Hypothalamus (tissue), 51 donors: ENCODE measurements at places on chromosomes 1 and 21.

DNA sequence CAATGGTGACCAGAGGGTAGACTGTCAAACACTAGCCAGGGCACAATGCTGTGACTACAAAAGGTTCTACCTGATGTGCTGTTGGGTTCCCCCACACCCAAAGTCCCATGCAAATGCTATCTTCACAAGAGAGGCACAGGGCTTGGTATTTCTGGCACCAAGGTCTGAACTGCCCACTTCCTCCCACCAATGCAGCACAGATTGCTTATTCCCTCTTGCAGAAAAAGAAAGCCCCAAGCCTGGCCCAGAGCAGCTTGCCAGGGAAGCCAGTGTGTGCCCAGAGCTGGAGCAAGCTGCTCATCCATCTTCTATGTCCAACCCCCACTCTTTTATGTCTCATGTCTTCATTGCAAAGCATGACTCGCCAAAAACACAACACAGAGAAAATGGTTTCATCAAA, 149.4 kb upstream of the CAMK1G start:
- DNase-seq = no peak

DNA sequence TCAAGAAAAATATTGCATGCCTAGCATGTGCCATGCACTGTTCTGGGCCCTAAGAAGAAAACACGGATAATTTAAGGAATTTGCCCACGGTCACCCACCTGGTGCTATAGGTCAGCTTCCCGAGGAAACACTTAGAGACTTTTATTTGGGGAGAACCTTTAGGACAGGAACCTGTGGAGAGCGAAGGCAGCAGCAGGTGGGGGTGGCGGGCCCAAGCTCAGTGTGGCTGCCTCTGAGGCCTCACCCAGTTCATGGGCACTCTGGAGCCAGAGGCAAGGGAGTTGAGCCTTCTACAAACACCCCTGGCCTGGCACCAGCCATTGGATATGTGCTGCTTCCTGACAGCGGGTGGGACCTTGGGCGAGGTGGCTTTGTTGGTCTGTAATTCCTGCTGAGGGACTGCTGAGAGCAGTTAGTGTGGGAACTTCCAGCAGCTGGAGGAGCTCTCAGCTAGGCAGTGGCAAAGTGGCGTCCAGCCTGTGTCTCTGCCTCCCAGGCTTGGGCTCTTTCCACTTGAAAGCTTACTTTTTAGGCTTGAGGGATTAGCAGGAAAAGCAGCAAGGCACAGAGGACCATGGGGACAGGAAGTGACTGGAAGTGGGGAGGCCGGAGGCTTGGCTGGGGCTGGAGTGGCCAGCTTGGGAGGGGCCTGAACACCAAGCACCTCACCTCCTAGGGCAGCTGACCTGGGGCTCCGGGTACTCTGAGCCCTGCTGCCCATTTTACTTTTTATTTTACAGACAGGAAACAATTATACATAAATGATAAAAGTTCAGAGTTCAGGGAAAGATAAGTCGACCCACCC, 19.1 kb downstream of the MRPL37 start:
- no peak for DNase-seq

GRCh38 chr21:27647921-27648320, 681.0 kb upstream of the ADAMTS5 start:
- DNase-seq = no peak

DNA sequence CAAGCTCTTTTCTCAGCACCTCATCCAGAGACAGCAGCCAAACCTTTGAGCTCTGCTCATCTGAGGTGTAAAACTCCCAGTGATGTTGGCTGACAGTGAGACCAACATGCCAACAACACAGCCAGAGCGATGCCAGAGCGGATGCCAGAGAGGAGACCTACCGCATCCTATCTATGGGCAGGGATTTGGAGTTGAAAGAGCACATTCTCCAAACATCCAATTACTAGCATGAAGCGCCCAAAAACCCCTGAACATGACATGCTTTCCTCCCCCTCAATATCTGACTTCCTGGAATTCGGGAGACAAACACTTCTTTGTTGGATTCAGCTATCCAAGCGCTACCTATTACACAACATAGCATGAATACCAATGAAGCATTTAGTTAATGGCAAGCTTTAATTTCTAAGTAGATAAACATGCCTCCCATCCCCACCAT, 23.1 kb upstream of the PAXBP1 start:
- no peak for DNase-seq

DNA sequence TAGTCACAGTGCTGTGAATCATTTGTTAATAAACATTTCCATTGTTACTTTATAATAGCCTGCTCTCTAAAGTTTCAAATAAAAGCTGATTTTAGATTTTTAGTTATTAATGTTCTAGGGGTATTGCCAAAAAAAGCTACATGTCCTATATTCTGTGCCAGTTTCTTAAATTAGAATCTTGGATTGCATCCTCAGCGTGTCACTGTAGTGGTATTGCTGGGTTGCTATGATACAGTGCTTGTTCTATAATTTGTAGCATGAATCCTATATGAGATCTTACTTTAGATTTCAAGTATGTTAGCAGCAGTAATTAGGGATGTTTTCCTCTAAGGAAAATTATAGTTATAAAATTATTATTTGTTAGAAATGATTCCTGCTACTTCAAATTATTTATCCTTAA, 16.4 kb downstream of the PPP2R5A start:
- DNase-seq = no peak

DNA sequence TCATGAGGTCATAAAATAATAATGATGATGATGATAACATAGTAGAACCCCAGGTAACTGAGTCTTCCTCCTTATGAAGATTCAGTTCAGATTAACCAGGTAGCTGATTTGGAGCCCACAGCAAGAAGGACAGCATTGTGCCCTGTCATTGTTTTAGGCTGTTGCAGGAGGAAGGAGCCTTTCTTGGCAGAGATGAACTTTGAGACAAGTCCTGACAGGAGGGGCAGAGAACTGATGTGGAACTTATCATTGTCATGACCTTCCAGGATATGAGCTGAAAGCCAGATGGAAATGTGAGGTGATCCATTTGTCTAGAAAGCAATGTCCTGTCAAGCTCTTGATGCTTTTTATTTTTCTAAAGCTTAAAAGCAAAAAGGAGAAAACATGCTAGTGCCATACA, 132.6 kb upstream of the COA6 start:
- no peak for DNase-seq

- peak; percentile 72 for DNase-seq
Measured at GRCh38 chr1:119711804-119712341, at the start of gene PHGDH. TSS of gene PHGDH (plus strand) at chr1:119711934. CDS start at chr1:119712023, 89 bp downstream.

GRCh38 chr21:32574946-32575925, 10.1 kb downstream of the TCP10L start:
- no peak for DNase-seq

DNA sequence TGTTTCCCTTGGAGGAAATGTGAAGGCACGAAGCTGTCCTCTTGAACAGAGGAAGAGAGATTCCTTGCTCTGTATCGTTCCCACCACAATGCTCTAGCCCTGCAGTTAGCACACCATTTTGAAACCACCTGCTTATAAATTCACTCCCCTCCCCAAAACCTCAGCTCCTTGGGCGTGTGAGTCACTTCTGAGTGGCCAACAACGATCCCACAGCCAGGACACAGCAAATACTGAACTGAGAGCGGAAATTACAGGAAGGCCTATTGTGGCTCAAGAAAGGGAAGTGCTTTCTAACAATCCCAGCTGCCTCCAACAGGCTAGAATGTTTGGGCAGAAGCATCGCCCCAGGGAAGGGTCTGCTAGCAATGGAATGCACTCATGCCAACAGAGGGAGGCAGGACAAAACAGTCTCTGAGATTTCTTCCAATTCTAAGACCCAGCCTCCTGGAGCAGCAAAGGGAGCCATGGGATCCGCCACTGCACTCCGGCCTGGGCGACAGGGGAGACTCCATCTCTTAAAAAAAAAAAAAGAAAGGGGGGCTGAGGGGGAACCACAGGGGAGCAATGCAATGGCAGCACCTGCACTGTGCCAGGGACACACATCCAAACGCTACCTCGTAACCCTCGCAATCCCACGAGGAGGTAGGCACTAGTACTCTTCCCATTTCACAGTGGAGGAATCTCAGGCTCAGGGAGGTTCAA, 1.9 kb downstream of the TMEM53 start:
- DNase-seq = no peak

DNA sequence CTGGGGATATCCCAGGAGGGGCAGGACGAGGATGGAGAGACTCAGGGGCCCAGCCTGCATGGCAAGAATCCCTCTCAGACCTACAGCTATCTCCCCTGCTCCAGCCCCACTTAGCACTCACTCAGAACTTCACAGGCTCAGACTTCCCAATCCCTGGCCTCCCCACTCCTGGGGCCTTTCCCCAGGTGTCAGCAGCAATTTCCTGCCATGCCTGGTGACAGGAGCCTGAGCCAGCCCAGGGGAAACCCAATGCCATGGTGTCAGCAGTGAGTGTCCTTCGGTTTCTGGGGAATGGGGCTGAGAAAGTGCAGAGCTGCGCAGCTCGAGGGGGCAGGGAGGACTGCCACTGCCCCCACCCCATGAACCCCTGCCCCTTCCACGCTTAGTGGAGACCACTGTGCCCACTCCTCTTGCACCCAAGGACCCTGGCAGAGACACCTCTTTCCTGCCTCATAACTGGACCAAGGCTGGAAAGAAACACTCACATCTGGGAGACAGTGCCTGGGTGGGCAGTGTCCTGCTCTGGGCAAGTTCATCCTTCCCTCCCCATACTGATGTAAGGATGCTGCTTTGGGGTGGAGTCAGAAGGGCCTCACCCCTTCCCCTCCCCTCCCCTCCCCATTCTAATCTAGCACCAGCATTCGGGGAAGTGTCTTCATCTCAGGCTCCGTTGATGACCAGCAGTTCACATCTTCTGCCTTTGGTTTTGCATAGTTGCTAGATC, 17.1 kb upstream of the UBL4B start:
- no peak for DNase-seq

GRCh38 chr1:4449972-4450371, 204.4 kb upstream of the AJAP1 start:
- no peak for DNase-seq

DNA sequence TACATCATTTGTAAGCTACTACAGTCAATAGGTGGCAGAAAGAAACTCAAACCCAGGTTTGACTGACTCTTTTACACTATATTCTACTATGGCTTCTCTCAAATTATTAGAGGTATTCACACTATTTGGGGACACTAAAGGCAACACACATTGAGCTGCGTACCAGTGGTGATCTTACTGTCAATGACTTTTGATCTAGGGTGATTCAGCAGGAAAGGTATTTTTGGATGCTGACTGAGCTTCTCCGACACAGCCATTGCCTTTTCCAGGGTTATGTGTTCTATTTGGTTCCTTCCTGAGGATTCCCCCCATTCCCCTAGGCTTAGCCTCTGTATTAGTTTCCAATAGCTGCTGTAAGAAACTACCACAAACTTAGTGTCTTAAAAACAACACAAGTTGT, 73.2 kb upstream of the JAK1 start:
- DNase-seq = no peak

GRCh38 chr1:112618114-112618720, 724 bp downstream of the ST7L start:
- no peak for DNase-seq

GRCh38 chr1:234271243-234271606, 102.0 kb upstream of the COA6 start:
- no peak for DNase-seq

DNA sequence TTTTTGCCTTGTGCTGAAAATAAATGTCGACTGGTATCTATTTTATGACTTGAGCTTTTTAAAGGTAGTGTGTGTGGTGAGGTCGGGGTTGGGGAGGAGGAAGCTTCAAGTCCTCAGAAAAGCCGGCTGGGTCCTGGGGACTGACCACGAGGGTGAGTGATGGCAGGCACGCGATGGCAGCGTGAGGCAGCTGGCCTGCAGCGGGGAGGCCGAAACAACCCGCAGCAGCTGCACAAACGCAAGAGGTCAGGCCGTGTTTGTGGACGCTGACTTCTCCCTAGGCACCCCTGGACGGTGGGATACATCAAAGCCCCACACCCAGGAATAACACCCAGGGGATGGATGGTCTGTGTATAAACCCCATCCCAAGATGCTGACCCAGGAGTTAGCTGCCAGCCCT, 51.4 kb downstream of the ZBTB18 start:
- no peak for DNase-seq

GRCh38 chr1:116020668-116021272, 44.5 kb downstream of the SLC22A15 start:
- peak; percentile 64 for DNase-seq

DNA sequence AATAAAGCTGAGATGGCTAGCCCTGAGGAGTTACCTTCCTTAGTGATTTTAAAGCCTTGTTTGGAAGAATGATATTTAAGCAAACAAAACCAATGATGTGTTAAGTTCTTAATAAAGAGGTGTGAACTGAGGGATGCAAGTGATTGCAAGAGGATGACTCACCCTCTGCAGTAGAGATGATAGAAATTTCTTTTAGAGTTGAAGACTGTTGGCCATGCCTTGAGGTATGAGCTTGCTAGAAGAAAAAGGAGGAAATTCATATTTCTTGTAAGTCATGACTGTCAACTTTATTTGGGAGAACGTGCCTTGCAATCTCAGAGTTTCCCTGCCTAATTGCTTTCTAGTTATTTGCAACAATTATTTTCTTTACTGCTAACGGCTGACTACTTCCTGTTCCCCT, 94.7 kb downstream of the PLA2G4A start:
- no peak for DNase-seq

DNA sequence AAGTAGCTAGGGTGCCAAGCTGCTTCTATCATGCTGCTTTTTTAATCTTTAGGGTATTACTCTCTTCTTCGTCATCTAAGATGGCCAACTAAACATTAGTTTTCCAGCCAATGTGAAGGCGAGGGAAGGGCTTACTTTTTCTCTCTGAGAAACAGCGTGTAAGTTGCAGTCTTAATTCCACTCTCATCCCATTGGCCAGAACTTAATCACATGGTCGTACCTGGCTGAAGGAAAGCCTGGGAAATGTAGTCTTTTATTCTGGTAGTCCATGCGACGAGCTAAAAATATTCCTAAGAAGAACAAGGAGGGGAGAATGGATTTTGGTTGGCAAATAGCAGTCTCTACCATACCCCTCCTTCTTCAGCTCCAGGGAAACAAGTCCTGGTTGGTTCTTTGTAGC, 21.5 kb downstream of the DNAJC6 start:
- DNase-seq = no peak

GRCh38 chr1:2609319-2610035, 22.9 kb downstream of the PRXL2B start:
- no peak for DNase-seq

DNA sequence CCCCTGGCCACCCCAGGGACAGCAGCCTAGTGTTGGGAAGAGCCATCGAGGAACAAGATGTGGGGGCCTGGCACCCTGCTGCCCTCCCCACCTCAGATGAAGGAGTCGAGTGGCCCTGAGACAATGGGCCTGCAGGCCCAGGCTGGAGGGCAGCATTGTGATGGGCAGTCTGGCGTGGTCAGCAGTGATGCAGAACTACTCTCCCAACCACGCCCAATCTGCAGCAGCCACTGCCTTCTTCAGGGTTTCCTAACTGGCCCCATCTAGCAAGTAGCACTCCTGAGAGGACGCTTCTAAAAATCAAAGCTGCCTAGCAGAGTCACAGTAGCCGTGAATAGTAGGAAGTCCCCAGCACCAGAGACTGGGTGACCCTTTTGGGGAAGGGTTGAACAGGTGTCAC, 18.5 kb downstream of the CDCP2 start:
- DNase-seq = no peak

GRCh38 chr1:151416231-151416630, 16.9 kb downstream of the PSMB4 start:
- DNase-seq = no peak
